ENCODE measurements at places on chromosomes 16 and 17. TPM values are rescaled to one million over a fixed set of nuclear protein-coding genes. Genes with fewer than 3 reads are reported as not detected.

DNA sequence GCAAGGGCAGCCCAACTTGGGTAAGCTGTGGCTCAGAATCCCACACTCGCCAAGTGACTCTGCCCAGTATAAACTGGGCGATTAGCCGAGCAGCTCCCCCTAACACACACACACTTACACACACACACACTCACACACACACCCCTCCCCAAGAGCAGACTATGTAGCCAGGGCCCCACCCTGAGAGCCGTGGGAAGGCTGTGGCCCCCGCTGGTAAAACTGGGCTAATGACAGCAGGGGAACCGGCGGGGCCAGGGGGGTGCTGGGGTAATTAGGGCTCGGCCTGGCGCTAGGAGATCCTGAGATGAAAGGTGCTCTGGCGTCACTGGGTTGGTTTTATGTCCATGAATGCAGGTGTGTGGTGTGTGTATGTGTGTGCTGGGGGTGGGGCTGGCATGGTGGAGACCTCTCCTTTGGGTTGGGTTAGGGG, 1.1 kb upstream of the THRA start:
- H3K36me3 ChIP-seq: no peaks in the 10 kb centered on the region
- DNase-seq: no peak
- peaks cover 24% of the 10 kb centered on the region for H3K4me1 ChIP-seq
- H3K27me3 ChIP-seq: no peaks in the 10 kb centered on the region
- H3K27ac ChIP-seq: no peak overlapping the region
- H3K4me3 ChIP-seq: no peak overlapping the region

DNA sequence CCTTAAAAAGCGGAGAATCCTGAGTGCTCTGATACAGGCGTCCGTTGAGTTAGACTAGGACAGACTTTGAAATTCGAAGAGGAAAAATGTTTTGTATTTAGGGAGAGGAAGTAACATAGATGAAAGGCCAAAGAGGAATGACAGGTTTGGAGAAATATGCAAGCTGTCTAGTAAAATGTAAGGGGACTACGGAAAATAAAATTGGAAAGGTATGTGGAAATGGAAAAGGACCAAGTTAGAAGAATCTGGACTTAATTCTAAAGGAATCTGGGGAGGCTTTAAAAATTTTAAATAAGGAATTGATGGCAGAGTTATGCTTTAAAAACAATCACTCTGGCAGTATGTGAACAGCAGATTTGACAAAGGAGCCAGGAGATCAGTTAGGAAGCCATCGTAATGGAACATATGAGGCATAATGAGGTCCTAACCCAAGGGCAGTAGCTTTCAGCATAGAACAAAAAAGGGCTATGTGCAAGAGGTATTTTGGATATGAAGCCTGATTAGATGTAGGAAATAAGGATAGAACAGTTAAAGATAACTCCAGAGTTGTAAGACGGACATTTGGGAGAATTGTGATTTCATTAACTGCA, 38.3 kb downstream of the CYB561 start:
- H3K36me3 ChIP-seq: no peaks in the 10 kb centered on the region
- no peak overlapping the region for H3K4me3 ChIP-seq
- H3K27me3 ChIP-seq: no peaks in the 10 kb centered on the region
- no peaks in the 10 kb centered on the region for H3K4me1 ChIP-seq

- no peaks in the 10 kb centered on the region for H3K27me3 ChIP-seq
- no peak for DNase-seq
- H3K36me3 ChIP-seq: no peaks in the 10 kb centered on the region
- no peak overlapping the region for H3K27ac ChIP-seq
- H3K4me3 ChIP-seq: no peak overlapping the region
Observed at GRCh38 chr16:70711211-70712031, 25.6 kb upstream of the MTSS2 start.

GRCh38 chr17:34579979-34580684, 750 bp downstream of the TMEM132E start:
- H3K4me3 ChIP-seq: peak overlapping the region; percentile 41
- H3K36me3 ChIP-seq: no peaks in the 10 kb centered on the region
- no peak overlapping the region for H3K27ac ChIP-seq
- H3K4me1 ChIP-seq: peaks cover 18% of the 10 kb centered on the region
- H3K27me3 ChIP-seq: peaks cover 7% of the 10 kb centered on the region
- DNase-seq: peak; percentile 73

GRCh38 chr17:17834974-17835373, 1.8 kb downstream of the SREBF1 start:
- H3K36me3 ChIP-seq: no peaks in the 10 kb centered on the region
- H3K27ac ChIP-seq: no peak overlapping the region
- H3K4me1 ChIP-seq: peaks cover 50% of the 10 kb centered on the region

GRCh38 chr16:1916640-1916990, 1.6 kb downstream of the HS3ST6 start:
- DNase-seq: no peak
- H3K4me3 ChIP-seq: no peak overlapping the region
- no peak overlapping the region for H3K27ac ChIP-seq
- peaks cover 10% of the 10 kb centered on the region for H3K4me1 ChIP-seq
- H3K27me3 ChIP-seq: no peaks in the 10 kb centered on the region

DNA sequence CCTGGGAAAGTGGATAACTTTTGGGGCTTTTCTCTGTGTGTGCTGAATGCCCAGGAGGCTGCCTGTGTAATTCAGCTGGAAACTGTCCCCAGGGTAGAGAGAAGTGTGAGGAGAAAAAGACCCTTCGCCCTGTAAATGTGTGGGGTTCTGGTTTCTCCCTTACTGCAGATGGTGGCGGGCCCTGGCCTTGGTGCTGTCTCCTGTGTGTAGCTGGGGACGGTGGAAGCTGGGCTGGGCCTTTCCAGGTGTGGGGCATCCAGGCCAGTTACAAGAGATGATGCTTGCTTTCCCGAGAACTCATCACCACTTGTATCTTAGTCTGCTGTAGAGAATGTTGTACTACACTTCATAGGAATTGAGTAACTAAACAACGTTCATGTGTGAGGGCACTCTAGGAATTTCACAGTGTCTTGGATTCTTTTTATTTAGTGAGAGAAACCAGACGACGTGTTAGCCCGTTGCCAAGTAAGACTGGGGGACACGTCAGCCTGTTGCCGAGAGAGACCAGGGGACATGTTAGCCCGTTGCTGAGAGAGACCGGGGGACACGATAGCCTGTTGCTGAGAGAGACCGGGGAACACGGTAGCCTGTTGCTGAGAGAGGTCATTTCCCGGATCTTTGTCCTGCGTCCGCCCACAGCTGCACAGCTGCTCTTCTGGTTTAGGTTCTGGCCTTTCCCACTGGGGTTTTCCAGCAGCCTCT, 43.1 kb downstream of the TBCD start:
- H3K27me3 ChIP-seq: no peaks in the 10 kb centered on the region
- H3K36me3 ChIP-seq: no peaks in the 10 kb centered on the region
- H3K4me1 ChIP-seq: no peaks in the 10 kb centered on the region
- no peak for DNase-seq
- no peak overlapping the region for H3K4me3 ChIP-seq

GRCh38 chr17:521183-521525, 168.5 kb upstream of the RPH3AL start:
- no peak overlapping the region for H3K27ac ChIP-seq
- no peak overlapping the region for H3K4me3 ChIP-seq
- no peak for DNase-seq
- H3K36me3 ChIP-seq: no peaks in the 10 kb centered on the region
- no peaks in the 10 kb centered on the region for H3K27me3 ChIP-seq
- no peaks in the 10 kb centered on the region for H3K4me1 ChIP-seq

GRCh38 chr17:66000216-66000615, 191.7 kb downstream of the CEP112 start:
- no peak overlapping the region for H3K4me3 ChIP-seq
- no peaks in the 10 kb centered on the region for H3K36me3 ChIP-seq
- no peak for DNase-seq
- no peaks in the 10 kb centered on the region for H3K4me1 ChIP-seq
- no peaks in the 10 kb centered on the region for H3K27me3 ChIP-seq

DNA sequence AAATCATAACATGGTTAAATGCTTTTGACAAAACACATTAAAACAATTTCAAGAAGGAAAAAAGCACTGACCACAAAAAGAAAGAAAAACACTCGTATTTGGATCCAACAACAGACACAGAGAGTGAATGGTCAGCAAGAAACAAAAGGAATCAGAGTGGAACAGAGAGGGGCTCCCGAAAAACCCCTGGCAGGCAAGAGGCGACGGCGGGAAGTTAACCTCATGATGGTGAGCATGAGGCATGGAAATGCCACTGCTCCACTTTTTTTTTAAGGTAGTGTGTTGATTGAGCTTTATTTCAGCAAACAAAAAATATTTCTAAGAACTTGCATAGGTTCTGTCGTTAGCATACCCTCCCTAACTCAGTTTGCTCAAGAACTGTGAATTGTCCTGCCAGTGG, 32.1 kb upstream of the ST6GALNAC1 start:
- no peaks in the 10 kb centered on the region for H3K27me3 ChIP-seq
- no peaks in the 10 kb centered on the region for H3K36me3 ChIP-seq
- no peak overlapping the region for H3K27ac ChIP-seq
- H3K4me3 ChIP-seq: no peak overlapping the region

GRCh38 chr17:8692916-8693315, 51.7 kb downstream of the CCDC42 start:
- H3K4me3 ChIP-seq: no peak overlapping the region
- no peaks in the 10 kb centered on the region for H3K4me1 ChIP-seq
- H3K36me3 ChIP-seq: no peaks in the 10 kb centered on the region
- no peaks in the 10 kb centered on the region for H3K27me3 ChIP-seq
- H3K27ac ChIP-seq: no peak overlapping the region

The CRISPLD2 gene
- 29.4 TPM for total RNA-seq

The GRAPL gene
- 1.00 TPM for total RNA-seq

The GAST gene
- total RNA-seq: not detected

The SLC4A1 gene
- not detected for total RNA-seq

The UMOD gene
- 1.3 TPM for total RNA-seq

The GNGT2 gene
- total RNA-seq: 0.61 TPM

The CSH2 gene
- not detected for total RNA-seq

Data from pancreas (tissue), 10 donors.